Spleen (tissue), 13 donors: ENCODE measurements at places on chromosomes 12 and 14.

- DNase-seq = no peak
- H3K4me1 ChIP-seq = peaks cover 46% of the 10 kb centered on the region
- H3K27me3 ChIP-seq = no peaks in the 10 kb centered on the region
- H3K4me3 ChIP-seq = peak overlapping the region; percentile 63
- peak overlapping the region; percentile 99 for H3K27ac ChIP-seq
- peaks cover 5% of the 10 kb centered on the region for H3K36me3 ChIP-seq
Measured at GRCh38 chr14:60092526-60092920, 800 bp downstream of the PCNX4 start.

GRCh38 chr14:91154851-91155625 is 41.2 kb downstream of the DGLUCY start:
- no peak for DNase-seq
- H3K36me3 ChIP-seq = peaks cover 25% of the 10 kb centered on the region
- H3K27ac ChIP-seq = no peak overlapping the region
- no peaks in the 10 kb centered on the region for H3K27me3 ChIP-seq
- no peak overlapping the region for H3K4me3 ChIP-seq

DNA sequence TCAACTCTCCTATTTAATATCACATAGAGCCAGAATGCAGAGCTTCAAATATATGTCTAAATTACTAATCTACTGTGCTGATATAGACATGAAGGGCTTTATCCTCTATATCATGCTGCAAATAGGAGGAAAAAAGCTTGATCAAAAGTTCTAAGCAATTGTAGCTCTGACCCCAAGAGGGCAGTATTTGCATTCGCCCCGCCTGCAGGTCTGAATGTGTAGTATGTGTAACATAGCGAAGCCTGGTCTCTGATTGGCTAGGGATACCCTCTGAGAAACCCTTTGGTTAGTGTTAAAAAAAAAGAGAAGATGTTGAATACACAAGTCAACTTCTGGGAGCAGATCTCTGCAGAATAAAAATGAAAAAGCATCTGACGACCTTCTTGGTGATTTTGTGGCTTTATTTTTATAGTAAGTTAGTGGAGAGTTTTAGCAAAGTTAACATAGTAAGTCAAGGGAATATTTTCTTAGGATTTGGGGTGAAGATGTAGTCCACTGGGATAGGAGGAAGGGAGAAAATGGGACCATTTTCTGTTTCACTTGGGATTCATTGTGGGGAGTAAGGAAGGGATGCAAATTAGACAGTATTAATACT is 151.6 kb upstream of the OR4E1 start:
- no peak overlapping the region for H3K4me3 ChIP-seq
- DNase-seq = no peak
- H3K4me1 ChIP-seq = no peaks in the 10 kb centered on the region

GRCh38 chr14:71399057-71399487 is 491.8 kb downstream of the PCNX1 start:
- no peaks in the 10 kb centered on the region for H3K27me3 ChIP-seq
- H3K36me3 ChIP-seq = no peaks in the 10 kb centered on the region
- DNase-seq = no peak
- H3K4me3 ChIP-seq = no peak overlapping the region
- peak overlapping the region; percentile 95 for H3K27ac ChIP-seq

- H3K27me3 ChIP-seq = no peaks in the 10 kb centered on the region
- no peak for DNase-seq
- H3K27ac ChIP-seq = peak overlapping the region; percentile 97
- peak overlapping the region; percentile 73 for H3K4me3 ChIP-seq
- H3K36me3 ChIP-seq = peaks cover 5% of the 10 kb centered on the region
Measured at GRCh38 chr14:31205681-31206535, 1.7 kb downstream of the HECTD1 start.

- no peaks in the 10 kb centered on the region for H3K36me3 ChIP-seq
- H3K27ac ChIP-seq = no peak overlapping the region
- H3K4me3 ChIP-seq = no peak overlapping the region
- no peaks in the 10 kb centered on the region for H3K27me3 ChIP-seq
- DNase-seq = no peak
- peaks cover 2% of the 10 kb centered on the region for H3K4me1 ChIP-seq
Measured at GRCh38 chr14:99689266-99690236, 5.5 kb downstream of the CYP46A1 start.

DNA sequence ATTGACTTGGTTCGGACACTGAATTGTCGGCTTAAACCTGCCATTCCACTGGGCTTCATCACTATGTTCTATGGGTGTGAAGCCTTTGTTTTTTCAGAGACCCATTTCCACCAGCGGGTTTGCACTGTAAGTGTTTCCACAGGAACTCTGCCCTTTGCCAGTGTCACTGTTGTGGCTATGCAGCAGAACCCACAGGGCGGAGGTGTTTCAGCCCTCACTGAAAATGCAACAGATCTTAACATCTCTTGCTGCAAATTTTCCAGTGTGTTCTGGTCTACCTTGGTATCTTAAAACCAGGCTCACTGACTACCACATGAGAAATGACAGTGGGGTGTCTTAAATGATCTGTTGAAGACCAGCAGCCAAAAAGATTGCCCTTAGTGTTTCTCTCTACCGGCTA is 21.1 kb downstream of the PRKCH start:
- H3K27me3 ChIP-seq = no peaks in the 10 kb centered on the region
- peaks cover 80% of the 10 kb centered on the region for H3K4me1 ChIP-seq
- DNase-seq = peak; percentile 81
- H3K27ac ChIP-seq = peak overlapping the region; percentile 92

DNA sequence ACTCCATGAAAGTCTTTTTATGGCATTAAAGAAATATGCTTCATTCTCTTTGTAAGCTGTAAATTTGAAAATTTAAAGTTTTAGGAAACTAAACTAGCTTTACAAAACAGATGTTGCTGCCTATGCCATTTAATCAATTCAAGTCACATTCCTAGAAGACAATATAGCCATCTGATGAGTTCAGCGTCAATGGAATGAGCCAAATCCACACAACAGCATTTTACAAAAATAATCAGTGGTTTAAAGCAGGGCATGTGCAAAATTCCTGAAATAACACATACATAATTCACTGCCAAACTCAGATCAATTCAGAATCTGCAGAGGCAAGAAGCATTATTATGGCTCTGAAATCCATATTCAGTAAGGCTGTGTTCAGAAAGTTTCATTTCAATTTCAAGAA is 75.6 kb downstream of the MED13L start:
- no peaks in the 10 kb centered on the region for H3K27me3 ChIP-seq
- H3K36me3 ChIP-seq = no peaks in the 10 kb centered on the region
- H3K4me3 ChIP-seq = no peak overlapping the region
- no peak for DNase-seq

GRCh38 chr14:19823178-19823577 is 19.6 kb downstream of the OR4N2 start:
- no peaks in the 10 kb centered on the region for H3K4me1 ChIP-seq
- no peak for DNase-seq
- no peak overlapping the region for H3K27ac ChIP-seq
- H3K36me3 ChIP-seq = no peaks in the 10 kb centered on the region
- H3K4me3 ChIP-seq = no peak overlapping the region

DNA sequence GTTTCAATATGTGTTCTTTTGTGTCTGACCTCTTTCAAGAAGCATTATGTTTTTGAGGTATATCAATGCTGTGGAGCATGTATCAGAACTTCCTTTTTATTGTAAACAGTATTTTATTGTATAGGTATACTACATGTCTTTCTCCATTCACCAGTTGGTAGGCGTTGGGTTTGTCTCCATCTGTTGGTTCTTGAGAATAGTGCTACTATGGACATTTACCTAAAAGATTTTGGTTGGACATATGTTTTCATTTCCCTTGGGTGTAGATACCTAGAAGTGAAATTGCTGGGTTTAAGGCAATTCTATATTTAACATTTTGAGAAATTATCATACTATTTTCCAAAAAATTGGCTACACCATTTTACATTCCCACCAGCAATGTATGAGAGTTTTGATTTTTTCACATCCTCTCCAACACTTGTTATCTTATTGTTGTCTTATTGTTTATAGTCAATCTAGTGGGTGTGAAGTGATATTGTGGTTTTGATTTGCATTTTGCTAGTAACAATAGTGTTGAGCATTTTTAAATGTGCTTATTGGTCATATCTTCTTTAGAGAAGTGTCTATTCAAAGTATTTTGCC is 409.2 kb downstream of the IPO8 start:
- no peaks in the 10 kb centered on the region for H3K36me3 ChIP-seq
- DNase-seq = no peak
- H3K27ac ChIP-seq = no peak overlapping the region
- no peak overlapping the region for H3K4me3 ChIP-seq
- no peaks in the 10 kb centered on the region for H3K4me1 ChIP-seq

GRCh38 chr12:78419513-78419912 is 445.1 kb upstream of the SYT1 start:
- H3K4me3 ChIP-seq = no peak overlapping the region
- H3K4me1 ChIP-seq = no peaks in the 10 kb centered on the region
- no peak overlapping the region for H3K27ac ChIP-seq
- H3K27me3 ChIP-seq = no peaks in the 10 kb centered on the region
- DNase-seq = no peak
- H3K36me3 ChIP-seq = no peaks in the 10 kb centered on the region
